ENCODE measurements at places on chromosomes 11 and 22.

DNA sequence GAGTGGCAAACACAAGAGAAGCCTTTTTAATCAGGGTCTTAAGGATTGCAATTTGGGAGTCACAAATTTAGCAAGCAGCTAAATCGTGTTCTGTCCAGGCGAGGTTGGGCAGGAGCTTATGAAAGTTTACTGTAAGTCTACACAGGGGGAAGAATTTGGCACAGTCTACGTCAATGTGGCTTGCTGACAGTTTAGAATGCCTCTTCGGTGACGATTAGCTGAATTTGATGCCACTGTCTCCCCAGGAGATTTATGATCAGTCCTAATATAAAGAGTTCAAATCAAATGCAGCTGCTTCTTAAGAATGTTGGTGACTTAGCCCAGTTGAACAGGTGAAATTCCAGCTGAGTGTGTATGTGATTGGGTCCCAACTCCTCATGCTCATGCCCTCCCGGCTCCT lies 114.1 kb upstream of the CLPB start:
- DNase-seq: no peak

- no peak for DNase-seq
Measured at GRCh38 chr11:119085437-119085847, 761 bp downstream of the HMBS start.

- no peak for DNase-seq
Measured at GRCh38 chr11:130677486-130678153, 229.2 kb downstream of the ADAMTS15 start.

DNA sequence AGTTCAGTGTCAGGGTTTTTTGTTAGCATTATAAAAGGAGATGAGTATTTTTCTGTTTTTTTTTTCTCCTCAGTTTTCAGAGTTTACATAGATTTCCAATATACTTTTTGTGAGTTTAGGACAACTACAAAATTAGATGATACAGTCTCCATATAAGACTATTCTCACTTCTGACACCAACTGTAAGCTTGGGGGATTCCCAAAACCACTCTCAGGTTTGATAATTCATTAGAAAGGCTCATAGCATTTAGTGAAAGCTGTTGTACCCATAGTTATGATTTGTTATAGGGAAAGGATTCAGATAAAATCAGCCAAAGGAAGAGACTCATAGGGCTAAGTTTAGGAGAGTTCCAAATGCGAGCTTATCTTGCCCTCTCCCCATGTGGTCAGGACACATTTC lies 24.1 kb downstream of the CUL5 start:
- DNase-seq: no peak

DNA sequence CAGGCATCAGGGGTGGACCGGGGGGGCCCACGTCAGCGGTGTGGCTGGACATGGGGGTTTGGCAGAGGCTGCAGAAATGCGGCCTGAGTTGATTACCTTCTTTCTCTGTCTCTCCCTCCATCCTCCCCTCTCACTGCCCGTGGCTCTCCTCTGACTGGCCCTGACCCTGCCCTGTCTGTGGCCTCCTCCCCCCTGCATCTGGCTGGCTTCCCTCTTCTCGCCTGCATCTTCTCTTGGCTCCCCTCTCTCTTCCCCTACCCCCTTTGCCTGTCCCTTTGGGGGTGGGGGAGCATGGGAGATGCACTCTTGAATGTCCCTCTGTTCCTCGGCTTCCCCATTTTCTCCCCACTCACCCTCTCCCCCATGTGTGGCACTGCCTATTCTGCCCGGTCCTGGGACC lies 23.9 kb upstream of the TAB1 start:
- DNase-seq: no peak

DNA sequence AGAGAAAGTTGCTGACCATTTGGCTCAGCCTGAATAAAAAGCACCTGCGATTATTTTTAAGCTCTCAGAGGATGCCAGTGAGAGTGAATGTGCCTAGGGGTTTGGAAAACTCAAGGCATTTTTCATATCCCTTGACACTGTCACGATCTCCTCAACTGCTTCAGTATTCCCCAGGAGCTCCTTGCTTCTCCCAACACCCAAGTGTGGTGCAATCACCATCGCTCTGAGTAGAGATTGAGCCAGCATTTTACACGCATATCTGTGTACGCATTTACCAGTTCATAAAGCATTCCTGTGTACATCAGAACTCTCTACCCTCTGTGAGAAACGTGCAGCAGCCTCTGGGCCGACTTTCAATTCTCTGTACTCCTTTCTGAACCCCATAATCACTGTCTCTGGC lies 1.3 kb downstream of the SRRD start:
- no peak for DNase-seq

DNA sequence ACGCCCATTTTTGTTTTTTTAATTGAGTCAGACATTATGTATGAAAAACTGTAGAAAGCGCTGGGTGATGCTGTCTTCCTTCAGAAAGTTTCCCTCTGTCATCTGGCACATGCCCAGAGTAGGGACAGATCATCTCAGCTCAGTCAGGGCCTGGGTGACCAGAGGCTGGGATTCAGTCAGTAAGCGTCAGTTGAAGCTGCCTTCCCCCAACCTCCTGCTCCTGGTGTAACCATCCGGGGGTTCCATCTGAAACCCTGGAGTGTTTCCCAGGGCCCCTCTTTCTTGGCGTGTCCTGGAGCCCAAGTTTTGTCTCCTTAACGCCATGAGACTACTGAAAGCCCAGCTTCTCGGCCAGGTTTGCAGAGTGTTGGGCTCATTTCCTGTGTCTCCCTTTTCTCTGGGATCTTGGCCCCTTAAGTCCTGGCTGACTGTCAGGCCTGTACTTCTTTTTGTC lies 10.7 kb downstream of the PPFIA1 start:
- no peak for DNase-seq

- DNase-seq: no peak
Measured at GRCh38 chr22:45565973-45566372, 63.3 kb downstream of the FBLN1 start.

DNA sequence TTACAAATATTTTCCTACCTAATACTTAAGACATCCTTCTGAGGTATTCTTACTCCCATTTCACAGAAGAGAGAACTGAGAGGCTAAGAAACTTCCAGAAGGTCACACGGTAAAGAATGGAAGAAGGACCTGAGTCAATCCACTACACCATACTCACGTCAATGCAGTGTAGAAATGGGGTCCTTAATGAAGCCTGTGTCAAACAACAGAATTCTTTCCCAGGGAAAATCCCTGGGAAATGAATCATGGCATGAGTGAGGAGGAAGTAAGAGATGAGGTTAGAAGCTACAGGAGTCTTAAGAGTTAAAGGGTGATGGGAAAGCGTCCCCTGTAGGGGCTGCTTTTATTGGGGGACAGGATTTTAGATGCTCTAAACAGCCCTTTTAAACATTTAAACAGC lies 147.9 kb downstream of the C11orf91 start:
- DNase-seq: no peak

- DNase-seq: no peak
Measured at GRCh38 chr22:38005943-38006342, 21.6 kb upstream of the SOX10 start.

- no peak for DNase-seq
Measured at GRCh38 chr11:47577460-47578041, 1.2 kb downstream of the KBTBD4 start.

GRCh38 chr11:33704240-33705002 lies 3.8 kb upstream of the C11orf91 start:
- DNase-seq: no peak

DNA sequence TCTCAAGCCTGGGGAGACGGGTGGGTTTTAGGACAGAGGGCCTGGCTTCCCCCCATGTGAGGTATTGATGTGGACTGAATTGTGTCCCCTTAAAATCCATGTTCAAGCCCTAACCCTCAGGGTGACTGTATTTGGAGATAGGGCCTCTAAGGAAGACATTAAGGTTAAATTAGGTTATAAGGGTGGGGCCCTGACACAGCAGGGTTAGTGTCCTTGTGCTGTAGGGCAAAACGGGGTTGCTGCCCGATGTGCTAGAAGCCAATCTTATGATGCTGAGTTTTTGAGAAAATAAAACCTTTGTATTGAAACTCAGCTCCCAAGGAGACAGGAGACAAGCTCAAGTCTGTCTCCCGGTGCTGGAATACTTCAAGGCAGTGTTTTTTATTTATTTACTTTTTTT lies 71.1 kb upstream of the NUP50 start:
- no peak for DNase-seq

DNA sequence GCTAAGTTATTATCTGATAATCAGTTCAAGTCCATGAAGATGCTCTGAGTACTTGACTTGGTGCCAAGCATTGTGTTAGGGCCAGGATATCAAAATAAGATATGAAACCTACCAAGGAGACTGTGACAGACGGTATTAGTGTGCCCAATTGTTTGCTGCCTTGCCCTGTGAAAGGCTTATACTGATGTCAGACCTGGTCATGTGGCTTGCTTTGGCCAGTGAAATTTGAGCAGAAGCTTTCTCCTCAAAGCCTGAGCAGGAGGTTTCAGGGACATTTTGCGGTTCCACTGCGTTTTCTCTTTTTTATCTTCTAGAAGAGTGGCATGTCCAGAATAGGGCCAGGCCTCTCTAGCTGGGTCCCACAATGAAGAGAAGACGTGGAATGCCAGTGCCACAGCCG lies 15.8 kb upstream of the PKNOX2 start:
- no peak for DNase-seq

DNA sequence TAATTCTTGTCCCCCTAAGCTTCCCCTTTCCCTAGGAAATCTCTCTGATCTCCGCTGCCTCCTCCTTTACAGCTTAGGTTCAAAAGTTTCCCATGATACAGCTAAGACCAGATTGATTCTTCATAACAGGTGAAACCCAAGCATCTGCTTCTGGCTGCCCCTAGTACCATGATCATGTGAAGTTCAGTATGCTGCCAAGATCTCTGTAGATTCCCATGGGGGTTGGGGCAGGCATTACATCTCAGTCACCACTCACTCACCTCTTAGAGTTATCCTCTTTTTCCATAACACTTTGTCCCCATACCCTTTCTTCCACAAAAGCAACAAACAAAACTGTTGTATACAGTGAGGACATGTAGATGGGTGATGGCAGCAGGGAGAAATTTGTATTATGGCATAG lies 44.0 kb downstream of the RRP8 start:
- DNase-seq: no peak

- no peak for DNase-seq
Measured at GRCh38 chr22:39130152-39130704, 22.3 kb downstream of the CBX7 start.

- no peak for DNase-seq
Measured at GRCh38 chr11:123976770-123977560, 616 bp downstream of the OR10S1 start.

DNA sequence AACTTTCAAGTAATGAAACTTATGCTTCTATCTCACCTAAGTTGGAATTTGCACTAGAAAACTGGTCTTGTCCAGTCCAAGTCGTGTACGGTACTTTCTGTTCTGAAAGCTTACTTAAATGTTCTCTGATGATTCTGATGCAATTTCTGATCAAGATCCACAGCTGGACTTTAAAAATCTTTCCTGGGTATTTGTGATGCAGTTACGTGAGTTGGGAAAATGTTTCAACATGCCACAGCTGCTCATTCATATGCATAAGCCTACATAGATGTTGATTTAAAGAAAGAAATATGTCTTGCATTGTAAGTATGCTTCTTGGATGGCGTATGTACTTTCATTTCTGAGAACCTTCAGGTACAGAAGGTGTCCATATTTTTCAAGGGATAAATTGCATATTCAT lies 493.7 kb upstream of the CCDC90B start:
- DNase-seq: no peak

DNA sequence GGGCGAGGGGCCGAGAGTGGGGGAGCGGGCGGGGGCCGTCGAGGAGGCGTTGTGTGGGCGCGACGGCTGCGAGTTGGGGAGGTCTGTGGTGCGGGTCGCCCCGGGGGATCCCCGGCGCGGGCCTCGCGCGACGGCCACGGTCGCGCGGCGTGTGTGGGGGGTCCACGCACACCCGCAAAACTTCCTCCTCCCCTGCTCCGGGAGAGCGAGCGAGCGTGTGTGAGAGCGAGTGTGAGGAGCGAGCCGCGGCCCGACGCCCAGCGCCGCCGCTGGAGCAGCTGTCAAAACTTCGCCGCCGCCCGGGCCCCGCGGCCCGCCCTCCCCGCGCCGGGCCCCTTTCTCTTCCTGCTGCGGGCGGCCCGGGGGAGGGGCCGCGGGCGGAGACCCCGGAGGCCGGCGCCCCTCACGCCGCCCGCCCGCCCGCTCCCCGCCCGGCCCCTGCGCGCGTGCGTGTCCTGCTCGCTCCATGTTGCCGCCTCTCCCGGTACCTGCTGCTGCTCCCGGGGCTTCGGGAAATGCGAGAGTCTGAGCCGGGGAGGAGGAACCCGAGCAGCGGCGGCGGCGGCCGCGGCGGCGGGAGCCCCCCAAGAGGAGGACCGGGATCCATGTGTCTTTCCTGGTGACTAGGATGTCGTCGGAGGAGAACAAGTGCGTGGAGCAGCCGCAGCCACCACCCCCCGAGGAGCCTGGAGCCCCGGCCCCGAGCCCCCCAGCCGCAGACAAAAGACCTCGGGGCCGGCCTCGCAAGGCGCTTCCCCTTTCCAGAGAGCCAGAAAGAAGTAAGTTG lies 9.0 kb upstream of the CCT8L2 start:
- DNase-seq: no peak

GRCh38 chr11:114915871-114916805 lies 237.8 kb downstream of the NXPE2 start:
- DNase-seq: no peak

GRCh38 chr11:35011389-35011788 lies 95.0 kb downstream of the PDHX start:
- no peak for DNase-seq

DNA sequence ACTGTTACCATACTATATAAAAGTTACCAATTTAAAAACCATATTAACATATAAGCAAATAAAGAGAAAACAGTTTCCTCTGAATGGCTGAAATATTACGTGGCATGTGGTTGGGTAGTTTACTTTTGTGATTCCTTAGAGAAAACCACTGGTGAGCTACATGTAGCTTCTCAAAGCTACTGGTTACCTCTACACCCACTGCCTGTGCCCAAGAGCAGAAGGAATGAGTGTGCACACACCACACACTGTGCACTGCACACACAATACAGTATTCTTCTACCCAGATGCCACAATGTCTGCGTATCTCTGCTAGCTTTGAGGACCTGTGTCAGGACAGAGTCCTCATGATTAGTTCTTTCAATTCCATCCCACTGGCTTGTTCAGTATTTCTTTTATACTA lies 25.5 kb upstream of the YPEL1 start:
- no peak for DNase-seq

- no peak for DNase-seq
Measured at GRCh38 chr11:35681163-35681767, 18.7 kb downstream of the TRIM44 start.

Measured in activated effector memory CD4-positive, alpha-beta T cell treated with Interleukin-2 at 50 U/mL for 16 hours (primary cell).